ENCODE measurements at places on chromosomes 7 and 10.

DNA sequence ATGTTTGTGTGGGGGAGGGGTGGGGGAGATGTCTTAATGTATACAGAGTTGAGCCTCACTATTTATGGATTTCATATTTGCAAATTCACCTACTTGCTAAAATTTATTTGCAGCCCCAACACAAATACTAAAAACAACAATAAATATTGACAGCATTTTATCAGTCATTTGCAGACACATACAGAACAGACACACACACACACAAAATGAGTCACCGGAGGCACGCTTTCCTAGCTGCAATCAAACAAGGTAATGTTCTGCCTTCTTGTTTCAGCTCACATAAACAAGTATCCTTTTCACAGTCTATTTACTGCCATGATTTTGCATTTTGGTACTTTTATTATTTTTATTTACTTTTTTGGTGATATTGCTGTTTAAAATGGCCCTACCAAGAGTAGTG lies 88.5 kb downstream of the IPMK start:
- no peak for DNase-seq

- peak; percentile 67 for DNase-seq
Observed at GRCh38 chr10:101018600-101019439, 12.1 kb downstream of the PDZD7 start.

- DNase-seq, result no peak
Observed at GRCh38 chr10:132459301-132460003, 62.5 kb downstream of the PWWP2B start.

DNA sequence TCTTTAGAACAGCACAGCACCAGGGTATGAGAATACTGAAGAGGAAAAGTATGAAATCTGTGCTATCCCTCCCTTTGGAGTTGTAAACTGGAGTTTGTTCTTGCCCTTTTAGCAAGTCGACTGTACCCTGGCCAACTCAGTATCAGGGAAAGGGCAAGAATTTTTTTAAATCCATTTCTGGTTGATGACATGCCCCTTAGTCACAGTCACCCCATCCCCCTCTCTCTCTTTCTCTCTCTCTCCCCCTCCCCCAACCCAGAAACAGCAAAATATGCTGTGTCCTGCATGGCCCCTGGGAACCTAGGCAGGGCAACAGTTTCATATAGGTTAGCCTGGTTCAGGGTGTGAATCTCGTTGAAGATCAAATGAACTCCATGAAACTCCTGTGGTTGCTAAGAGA lies 177.7 kb upstream of the ADO start:
- no peak for DNase-seq

DNA sequence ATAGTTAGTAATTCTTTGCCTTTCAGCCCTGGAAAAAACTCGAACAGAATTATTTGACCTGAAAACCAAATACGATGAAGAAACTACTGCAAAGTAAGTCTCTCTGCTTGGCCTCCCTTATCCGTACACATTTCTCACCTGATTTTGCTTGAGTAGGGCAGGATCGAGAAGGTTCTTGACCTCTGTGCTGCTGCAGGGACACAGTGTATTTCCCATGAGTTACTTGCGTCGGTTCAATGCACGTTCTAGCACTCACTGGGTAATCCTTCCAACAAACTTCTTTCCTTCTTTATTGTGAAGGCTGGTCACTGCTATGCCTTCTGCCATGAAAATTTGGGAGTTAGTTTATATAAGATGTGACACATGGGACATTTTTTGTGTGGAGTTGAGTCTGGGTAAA lies 171.5 kb upstream of the SH2B2 start:
- DNase-seq, result no peak

DNA sequence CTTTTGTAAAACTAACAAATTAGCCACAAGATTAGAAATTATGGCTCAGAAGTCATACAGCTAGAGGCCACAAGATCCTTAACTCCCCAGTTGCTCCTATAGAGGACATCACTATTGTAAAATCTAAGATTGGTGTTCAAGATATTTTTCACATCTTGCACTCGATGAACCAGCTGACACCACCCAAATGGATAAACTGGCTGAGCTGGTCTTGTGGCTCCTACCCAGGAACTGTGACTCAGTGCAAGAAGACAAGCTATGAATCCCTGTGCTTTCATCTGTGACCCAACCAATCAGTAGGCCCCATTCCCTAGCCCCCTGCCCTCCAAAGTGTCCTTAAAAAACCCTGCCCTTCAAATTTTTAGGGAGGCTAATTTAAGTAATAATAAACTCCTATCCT lies 27.9 kb upstream of the R3HCC1L start:
- DNase-seq, result no peak

- no peak for DNase-seq
Observed at GRCh38 chr7:2568521-2569223, 9.9 kb downstream of the IQCE start.

DNA sequence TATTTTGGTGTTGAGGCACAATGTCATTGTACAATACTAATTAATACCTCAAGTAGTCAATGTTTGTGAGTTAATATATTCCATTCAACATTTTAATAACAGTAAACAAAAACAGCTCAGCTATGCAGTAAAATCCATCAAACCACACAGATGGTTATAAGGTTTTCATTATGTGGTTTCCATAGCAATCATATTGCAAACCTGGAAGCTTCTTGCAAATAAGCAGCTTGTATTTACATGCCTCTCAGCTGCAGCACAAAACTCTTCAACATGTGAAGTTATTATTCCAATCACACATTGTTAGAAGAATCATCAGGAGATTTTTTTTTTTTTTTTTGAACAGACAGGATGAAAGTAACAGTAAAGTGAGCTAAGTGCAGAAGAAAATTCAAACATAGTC lies 170.2 kb downstream of the SKAP2 start:
- no peak for DNase-seq

GRCh38 chr10:112983444-112984056 lies 33.5 kb downstream of the TCF7L2 start:
- DNase-seq, result no peak

GRCh38 chr7:140225562-140226249 lies 48.9 kb upstream of the KDM7A start:
- DNase-seq, result no peak

- no peak for DNase-seq
Observed at GRCh38 chr7:150447966-150448788, 2.3 kb upstream of the GIMAP8 start.

DNA sequence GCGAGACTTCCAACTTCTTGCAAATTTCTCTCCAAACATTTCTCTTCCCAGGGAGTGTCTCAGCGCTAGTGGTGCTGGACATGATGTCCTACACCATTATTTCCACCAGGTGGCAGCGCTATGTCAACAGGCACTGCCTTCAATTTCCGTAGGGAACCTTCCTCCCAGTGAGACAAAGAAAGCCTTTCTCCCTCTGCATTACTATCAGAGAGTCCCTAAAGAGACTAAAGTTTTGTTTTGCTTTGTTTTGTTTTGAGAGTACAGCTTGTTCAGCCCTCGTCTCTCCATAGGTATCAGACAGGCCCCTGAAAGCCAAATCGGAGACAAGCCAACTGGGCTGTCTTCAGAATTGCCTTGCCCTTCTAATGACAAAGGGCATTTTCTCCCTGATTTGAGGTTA lies 44.2 kb upstream of the GGCT start:
- peak; percentile 15 for DNase-seq

GRCh38 chr7:18572154-18572553 lies 76.6 kb downstream of the HDAC9 start:
- DNase-seq, result no peak

DNA sequence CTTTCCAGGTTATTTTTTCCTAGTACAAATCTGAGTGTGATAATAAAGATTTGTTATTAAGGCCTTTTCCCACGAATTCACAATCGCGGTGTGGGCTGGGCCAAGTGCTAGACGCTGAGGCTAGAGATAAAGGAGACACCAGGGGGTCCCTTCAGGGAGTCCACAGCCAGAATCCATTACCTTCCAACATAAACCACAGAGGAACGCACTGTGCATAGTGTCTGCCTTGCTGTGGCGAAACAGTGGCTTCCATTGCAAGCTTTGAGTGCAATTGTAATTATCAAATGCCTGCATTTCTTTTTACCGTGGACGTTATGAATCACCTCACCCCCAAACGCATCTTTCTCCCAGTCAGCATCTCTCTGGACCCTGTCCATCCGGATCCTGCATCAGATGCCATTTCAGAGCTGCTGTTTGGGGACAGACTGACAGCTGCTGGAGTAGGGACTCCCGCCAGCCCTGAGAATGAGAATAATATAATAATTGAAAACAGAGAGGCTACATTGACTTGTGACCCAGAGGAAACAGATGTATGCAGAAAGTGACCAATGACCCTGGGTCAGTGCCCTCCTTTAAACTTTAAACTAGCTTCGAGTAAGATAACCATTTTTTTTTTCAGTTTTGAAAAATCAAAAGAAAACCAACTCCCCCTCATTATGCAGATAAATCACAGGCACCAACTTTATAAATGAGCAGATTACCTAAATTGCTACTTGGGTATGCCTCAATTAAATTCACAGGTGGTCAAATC lies 456.2 kb upstream of the NRP1 start:
- DNase-seq, result no peak

- no peak for DNase-seq
Observed at GRCh38 chr10:71045204-71045809, 156.9 kb upstream of the PCBD1 start.

DNA sequence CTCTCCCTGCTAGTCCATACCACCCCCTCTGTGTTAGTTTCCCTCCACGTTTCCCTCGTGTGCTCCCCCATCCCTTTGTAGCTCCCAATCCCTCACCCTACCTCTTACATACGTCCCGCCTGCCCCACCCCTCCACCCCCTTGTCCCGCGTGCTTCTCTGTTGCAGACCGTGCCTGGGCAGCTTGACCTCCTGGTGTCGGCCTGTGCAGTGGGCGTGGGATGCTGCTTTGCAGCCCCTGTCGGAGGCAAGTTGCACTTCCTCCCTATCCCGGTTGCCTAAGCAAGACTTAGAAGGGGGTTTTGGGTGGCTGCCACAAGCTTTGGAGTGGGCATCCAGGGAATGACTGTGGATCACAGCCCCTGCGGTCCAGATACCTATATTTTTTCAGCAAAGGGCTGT lies 7.7 kb downstream of the CLCN1 start:
- DNase-seq, result no peak

- no peak for DNase-seq
Observed at GRCh38 chr7:41489885-41490284, 213.0 kb downstream of the INHBA start.

GRCh38 chr7:30445770-30446169 lies 32.8 kb downstream of the NOD1 start:
- peak; percentile 44 for DNase-seq

DNA sequence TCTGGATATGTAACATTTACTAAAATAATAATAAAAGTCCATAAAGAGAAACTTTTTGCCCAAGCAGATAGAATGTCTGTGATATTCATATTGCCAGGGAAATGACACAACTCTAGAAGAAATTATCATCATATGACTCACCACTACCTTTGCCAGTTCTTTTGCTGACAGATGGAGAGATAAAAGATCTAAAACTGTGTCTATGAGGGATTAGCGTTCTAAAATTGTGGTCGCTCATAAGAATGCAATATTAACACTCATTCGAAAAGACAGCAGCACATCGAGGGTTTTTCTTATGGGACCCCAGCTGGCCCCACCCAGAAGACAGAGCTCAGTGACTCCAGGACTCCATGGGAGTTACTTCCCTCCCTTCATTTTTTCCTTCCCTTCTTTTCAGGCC lies 16.6 kb upstream of the LANCL2 start:
- DNase-seq, result no peak

DNA sequence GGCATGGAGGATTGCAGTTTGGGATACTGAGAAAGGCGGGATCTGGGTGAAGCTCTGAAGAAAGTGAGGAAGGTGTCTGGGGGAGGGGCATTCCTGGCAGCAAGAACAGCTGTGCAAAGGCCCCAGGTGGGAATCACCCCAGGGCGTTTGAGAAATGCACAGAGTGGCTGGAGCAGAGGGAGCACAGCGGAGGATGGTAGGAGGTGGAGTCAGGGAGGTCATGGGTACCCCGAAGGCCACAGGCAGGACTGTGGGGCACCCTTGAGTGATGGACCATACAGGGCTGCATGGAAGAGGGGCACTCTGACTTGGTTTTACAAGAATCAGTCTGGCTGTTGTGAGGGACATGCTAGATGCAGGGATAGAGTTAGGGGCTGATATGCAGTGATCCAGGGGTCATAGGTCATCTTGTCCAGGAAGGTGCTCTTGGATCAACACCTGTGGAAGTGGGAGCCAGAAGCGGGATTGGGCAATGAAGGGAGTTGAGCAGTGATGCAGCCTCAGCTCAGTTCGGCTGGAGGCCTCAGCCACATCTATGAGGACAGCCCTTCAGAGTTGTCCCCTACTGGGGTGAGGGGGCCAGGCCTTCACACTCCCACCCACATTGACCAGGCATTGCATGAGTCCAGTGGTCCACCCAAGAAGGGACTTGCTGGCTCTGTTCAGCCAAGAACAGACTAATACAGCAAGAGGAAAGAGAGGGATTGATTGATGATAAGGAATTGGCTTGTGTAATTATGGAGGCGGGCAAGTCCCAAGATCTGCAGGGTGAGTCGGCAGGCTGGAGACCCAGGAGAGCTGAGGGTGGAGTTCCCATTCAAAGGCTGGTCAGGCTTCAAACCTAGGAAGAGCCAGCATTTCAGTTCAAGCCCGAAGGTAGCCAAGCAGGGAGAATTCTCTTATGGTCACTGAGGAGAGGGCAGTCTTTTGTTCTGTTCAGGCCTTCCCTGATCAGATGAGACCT lies 48.7 kb downstream of the TSPAN15 start:
- no peak for DNase-seq

DNA sequence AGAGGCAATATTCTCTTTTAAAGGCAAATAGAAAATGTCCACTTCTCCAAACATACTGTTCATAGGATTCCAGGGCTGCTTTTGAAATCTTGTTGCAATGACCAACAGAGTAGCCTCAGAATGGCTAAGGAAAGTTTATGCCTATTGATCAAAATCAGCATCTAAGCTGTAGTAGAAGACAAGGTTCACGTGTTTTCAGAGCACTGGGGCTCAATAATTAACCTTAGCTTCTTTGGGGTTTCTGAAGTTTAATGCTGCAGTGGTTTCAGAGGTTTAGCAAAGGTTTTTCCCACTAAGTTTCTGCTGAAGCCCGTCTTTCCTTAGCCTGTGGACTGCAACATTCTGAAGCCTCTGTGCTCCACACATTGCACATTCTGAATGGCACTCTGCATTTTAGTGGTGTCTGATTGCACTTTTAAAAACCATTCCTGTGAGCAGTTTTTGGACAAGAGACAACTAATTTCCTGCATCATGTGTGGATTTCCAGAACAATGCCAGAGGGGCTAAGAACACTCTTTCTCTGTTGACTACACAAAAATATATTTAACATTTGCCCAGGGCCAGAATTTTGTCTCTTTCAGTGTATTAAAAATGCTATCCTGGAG lies 342.5 kb downstream of the PTEN start:
- DNase-seq, result no peak

DNA sequence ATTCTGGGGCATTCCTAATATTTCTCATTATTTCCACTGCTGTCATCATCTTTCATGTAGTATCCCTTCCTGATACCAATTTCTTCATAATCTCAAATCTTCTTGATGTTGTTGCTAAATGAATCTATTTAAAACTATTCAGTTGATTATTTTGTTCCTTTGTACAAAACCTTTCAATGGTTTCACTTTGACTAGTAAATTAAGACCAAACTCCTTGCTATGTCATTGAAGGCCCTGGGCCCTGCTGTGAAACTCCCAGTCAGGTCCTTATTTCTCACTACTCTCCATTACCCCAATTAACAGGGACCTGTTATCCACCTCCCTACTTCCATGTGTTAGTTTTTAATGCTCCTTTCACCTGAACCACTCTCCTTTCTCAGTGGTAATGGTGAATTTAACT lies 97.0 kb downstream of the CTTNBP2 start:
- DNase-seq, result no peak

GRCh38 chr7:28272461-28272877 lies 91.9 kb upstream of the JAZF1 start:
- DNase-seq, result peak; percentile 11

Measured in stimulated activated CD4-positive, alpha-beta T cell treated with anti-CD3 and anti-CD28 coated beads, Interleukin-12 subunit alpha, Interleukin-12 subunit beta, amount 100 ng/mL, for 48 hours (primary cell).